ENCODE measurements at places on chromosomes 5 and 9.

DNA sequence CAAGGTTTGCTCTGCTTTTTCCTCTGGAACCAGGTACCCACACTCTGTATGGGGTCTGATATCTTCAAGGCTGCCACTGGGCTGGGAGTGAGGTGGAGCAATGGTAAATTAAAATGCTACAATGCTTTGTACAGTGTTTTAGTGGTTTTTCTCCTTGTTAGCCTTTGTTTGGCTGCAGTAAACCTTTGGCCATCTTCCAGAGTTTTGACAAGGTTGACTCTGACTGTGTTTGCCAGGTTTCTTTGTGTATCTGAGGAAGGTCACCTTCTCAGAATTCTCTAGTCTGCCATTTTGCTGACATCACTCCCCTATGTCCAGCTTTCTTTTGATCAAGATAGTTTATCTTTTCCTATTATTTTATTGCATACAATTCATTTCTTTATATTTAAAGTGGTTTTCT, 11.2 kb downstream of the SPATA31D1 start:
- H3K27ac ChIP-seq, result no peak overlapping the region
- peaks cover 8% of the 10 kb centered on the region for H3K4me1 ChIP-seq
- DNase-seq, result no peak
- no peaks in the 10 kb centered on the region for H3K27me3 ChIP-seq

GRCh38 chr5:119411361-119412278, 40.7 kb upstream of the HSD17B4 start:
- no peaks in the 10 kb centered on the region for H3K4me1 ChIP-seq
- peak; percentile 72 for DNase-seq
- H3K27me3 ChIP-seq, result no peaks in the 10 kb centered on the region
- no peak overlapping the region for H3K27ac ChIP-seq
- peak overlapping the region; percentile 55 for H3K4me3 ChIP-seq

GRCh38 chr5:33465120-33465519, 24.4 kb downstream of the TARS1 start:
- H3K4me3 ChIP-seq, result no peak overlapping the region
- H3K27ac ChIP-seq, result no peak overlapping the region
- DNase-seq, result no peak

DNA sequence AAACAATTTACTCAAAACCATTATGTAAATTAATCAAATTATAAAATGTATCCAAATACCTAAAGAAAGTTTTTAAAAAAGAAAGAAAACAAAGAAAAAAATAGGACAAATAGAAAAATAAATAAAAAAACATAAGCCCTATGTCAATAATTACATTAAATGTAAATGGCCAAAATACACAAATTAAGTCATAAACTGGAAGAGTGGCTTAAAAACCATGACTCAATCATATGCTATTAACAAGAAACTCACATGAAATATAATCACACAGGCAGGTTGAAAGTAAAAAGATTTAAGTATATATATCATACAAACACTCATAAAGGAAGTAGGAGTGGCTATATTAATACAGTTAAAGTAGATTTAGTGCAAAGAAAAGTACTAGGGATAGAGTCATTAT, 95.3 kb downstream of the PRELID2 start:
- H3K36me3 ChIP-seq, result no peaks in the 10 kb centered on the region
- H3K27ac ChIP-seq, result no peak overlapping the region
- peaks cover 9% of the 10 kb centered on the region for H3K4me1 ChIP-seq

GRCh38 chr9:109276469-109277440, 44.1 kb downstream of the EPB41L4B start:
- no peaks in the 10 kb centered on the region for H3K27me3 ChIP-seq
- DNase-seq, result no peak
- H3K27ac ChIP-seq, result no peak overlapping the region
- H3K4me1 ChIP-seq, result no peaks in the 10 kb centered on the region

DNA sequence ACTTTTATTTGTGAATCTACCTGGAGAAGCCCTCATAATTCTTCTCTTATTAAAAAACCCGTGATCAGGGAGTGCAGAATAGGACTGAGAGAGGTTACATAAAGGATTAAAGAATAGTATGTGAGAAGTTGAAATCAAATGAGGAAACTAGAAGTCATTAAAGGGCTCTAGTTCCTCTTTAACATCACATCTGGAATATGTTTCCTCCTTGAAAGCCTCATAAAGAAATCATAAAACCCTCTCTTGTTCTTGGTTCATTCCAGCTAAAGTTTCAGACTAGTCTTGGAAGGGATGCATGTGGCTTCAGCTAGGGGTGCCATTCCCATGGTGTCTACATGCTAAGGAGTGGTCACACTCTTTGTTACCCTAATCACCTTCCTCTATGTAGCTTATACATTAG, 5.7 kb upstream of the C5orf46 start:
- no peaks in the 10 kb centered on the region for H3K27me3 ChIP-seq
- no peak for DNase-seq
- no peaks in the 10 kb centered on the region for H3K4me1 ChIP-seq
- no peak overlapping the region for H3K27ac ChIP-seq
- H3K36me3 ChIP-seq, result no peaks in the 10 kb centered on the region

DNA sequence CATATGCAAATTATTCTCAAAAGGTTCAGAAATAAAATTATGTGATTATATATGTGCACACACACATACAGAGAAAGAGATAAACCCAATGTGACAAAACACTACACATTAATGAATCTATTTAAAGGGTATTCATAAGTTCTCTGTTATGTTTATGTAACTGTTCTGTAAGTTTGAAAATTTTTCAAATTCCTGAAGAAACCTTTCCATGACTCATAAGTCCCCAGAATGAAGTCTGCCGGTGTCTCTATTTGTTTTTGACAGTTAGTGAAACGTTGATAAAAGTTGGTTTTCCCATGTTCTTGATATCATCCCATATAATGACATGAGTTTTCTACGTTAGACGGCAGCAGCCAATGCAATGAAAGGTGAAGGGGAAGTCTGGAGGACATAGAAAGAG, 199.5 kb upstream of the PUM3 start:
- no peak for DNase-seq
- no peak overlapping the region for H3K4me3 ChIP-seq
- no peaks in the 10 kb centered on the region for H3K4me1 ChIP-seq

DNA sequence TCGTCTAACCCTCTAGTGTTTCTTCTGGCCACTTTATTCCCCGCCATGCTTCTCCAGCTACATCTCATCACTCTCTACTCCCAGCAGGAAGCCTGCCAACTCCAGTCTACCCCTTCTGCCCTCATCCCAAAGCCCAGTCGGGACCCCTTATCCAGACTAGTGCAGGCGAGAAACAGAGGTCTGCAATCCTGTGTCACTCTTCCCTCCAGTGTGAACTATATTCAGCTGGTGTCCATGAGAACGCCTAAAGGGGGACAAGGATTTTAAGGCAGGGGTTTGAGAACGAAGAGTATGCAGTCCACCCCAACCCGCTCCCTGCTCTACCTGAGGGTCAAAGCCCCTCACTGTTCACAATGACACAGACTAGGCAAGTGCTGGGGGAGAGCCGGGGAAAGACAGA, 41.7 kb upstream of the GABRP start:
- no peaks in the 10 kb centered on the region for H3K36me3 ChIP-seq
- no peak overlapping the region for H3K27ac ChIP-seq

GRCh38 chr5:2371419-2371710, 380.1 kb downstream of the IRX2 start:
- H3K36me3 ChIP-seq, result no peaks in the 10 kb centered on the region
- H3K4me1 ChIP-seq, result no peaks in the 10 kb centered on the region
- H3K27me3 ChIP-seq, result no peaks in the 10 kb centered on the region
- H3K4me3 ChIP-seq, result no peak overlapping the region

DNA sequence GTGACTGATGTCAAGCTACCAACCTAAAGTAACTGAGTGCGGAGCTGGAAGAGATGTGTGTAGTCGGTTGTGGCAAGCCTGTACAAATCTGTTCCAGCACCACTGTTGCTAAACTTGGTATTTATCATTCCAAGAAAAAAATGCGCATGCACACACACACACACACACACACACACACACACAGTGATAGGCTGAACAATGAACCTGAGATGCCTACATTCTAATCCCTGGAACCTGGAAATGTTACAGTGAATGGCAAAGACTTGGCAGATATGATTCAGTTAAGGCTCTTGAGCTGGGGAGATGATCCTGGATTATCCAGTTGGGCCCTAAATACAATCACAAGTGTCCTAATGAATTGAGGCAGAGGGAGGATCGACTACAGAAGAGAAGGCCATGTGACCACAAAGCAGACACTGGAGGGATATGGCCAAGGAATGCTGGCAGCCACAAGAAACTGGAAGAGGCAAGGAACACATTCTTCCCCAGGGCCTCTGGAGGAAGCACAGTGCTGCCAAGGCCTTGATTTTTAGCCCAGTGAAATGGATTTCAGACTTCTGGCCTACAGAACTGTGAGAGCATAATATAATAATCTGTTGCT, 49.7 kb upstream of the LHFPL2 start:
- no peaks in the 10 kb centered on the region for H3K36me3 ChIP-seq
- no peak overlapping the region for H3K4me3 ChIP-seq
- no peak overlapping the region for H3K27ac ChIP-seq
- no peaks in the 10 kb centered on the region for H3K27me3 ChIP-seq
- DNase-seq, result no peak
- no peaks in the 10 kb centered on the region for H3K4me1 ChIP-seq

GRCh38 chr9:77752554-77752953, 104.4 kb upstream of the GNA14 start:
- no peak overlapping the region for H3K4me3 ChIP-seq
- no peaks in the 10 kb centered on the region for H3K4me1 ChIP-seq
- no peaks in the 10 kb centered on the region for H3K27me3 ChIP-seq
- no peak for DNase-seq

DNA sequence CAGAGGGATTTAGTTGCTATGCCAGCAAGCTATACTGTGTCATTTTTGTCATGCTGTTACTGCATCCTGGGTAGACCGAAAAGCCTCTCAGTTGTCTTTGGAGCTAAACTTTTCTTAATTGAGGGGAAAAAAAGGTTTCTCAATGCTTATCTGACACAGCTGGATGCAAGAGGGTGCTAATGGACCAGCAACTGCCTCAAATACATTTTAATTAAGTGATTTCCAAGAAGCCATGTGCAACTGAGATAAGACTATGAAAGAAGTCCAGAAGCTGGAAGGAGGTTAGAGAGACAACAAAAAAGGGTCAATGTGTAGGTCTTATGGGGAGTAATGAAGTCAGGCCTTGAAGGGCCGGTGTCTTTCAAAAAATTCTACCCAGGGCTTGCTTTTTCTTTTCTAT, 465.7 kb upstream of the DMAC1 start:
- H3K27me3 ChIP-seq, result no peaks in the 10 kb centered on the region
- H3K27ac ChIP-seq, result no peak overlapping the region
- no peak overlapping the region for H3K4me3 ChIP-seq
- peaks cover 8% of the 10 kb centered on the region for H3K4me1 ChIP-seq

DNA sequence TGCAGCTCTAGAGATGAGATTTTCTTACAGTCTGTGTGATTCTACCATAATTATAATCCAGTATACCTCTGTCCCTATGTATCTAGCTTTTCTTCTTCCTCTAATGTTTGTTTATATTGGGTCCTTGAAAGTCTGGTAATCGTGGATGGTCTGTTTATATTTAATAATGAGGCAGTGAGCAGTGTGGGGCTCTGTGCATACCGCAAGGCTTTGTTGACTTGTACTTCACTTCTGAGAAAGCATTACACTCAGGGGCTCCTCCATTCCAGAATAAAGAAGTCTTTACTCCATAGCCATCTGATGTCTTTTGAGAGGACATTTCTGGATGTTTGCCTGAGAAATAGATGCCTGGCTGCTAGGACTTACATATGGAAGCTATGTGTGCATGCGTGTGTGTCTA, 4.5 kb upstream of the MPDZ start:
- H3K27ac ChIP-seq, result no peak overlapping the region
- no peak overlapping the region for H3K4me3 ChIP-seq
- no peaks in the 10 kb centered on the region for H3K36me3 ChIP-seq
- H3K4me1 ChIP-seq, result peaks cover 30% of the 10 kb centered on the region

DNA sequence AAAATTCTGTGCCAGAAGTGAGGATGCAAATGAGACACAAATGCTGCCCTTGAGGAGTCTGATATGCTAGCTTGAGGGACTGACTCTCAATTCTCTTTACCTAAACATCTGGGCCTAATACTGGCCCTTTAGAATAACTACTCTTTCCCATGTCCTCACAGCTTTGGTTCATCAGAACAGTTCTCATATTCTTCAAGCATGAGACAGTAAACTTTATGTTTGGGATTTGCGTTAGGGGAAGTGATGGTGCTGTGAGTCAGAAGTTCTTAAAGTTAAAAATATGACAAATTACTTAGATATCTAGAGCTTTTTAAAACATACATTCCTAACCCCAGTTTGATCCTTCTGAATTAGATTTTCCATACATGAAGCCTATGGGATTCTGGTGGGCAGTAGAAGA, 665.0 kb upstream of the RGMB start:
- no peaks in the 10 kb centered on the region for H3K4me1 ChIP-seq
- H3K27ac ChIP-seq, result no peak overlapping the region
- no peaks in the 10 kb centered on the region for H3K36me3 ChIP-seq
- DNase-seq, result no peak

- DNase-seq, result no peak
- no peak overlapping the region for H3K27ac ChIP-seq
- H3K27me3 ChIP-seq, result no peaks in the 10 kb centered on the region
- no peak overlapping the region for H3K4me3 ChIP-seq
- H3K36me3 ChIP-seq, result no peaks in the 10 kb centered on the region
Observed at GRCh38 chr5:127963233-127963632, 120.3 kb upstream of the SLC12A2 start.

DNA sequence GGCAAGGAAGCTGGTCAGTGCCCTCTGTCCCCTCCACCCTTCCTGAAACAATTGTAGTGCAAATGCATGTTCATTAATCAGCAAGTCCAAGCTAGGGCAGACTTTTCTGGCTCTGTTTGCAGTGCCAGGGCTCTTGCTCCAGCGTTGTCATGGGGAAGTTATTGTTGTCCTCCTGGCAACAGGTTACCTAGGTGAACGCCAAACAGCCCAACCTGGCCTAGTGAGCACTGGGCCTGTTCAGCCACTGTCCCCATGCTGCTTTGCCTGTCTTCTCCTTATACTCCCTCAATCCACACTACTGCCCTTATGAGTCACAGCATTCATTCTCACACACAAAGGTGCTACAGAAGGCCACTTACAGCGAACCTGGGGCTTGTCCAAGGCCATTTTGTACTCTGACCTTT, 34.5 kb upstream of the GLIS3 start:
- H3K27me3 ChIP-seq, result no peaks in the 10 kb centered on the region
- no peaks in the 10 kb centered on the region for H3K36me3 ChIP-seq
- H3K4me1 ChIP-seq, result no peaks in the 10 kb centered on the region
- no peak overlapping the region for H3K27ac ChIP-seq

- peak overlapping the region; percentile 99 for H3K27ac ChIP-seq
- DNase-seq, result no peak
- no peak overlapping the region for H3K4me3 ChIP-seq
Observed at GRCh38 chr9:95876595-95876994, 1.1 kb downstream of the ERCC6L2 start.
